Natural killer cell (primary cell): ENCODE measurements at places on chromosomes 4 and X.

- DNase-seq: no peak
Measured at GRCh38 chr4:146275370-146275769, 61.0 kb downstream of the REELD1 start.

DNA sequence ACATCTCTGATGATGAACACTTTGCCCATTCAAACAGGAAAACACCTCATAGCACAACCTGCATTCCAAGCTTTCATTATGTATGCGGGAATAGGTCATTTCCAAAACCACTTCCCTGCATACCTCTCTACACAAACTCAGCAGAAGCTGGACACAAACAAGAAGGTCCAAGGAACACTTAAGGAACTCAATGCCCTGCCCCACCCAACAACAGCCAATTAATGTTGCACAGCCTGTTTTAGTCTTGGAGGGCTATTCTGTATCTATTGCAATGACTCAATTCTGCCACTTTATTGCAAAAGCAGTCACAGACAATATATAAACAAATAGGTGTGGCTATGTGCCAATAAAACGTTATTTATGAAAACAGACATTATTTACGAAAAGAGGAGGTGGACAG, 16.7 kb downstream of the OPHN1 start:
- no peak for DNase-seq

- no peak for DNase-seq
Measured at GRCh38 chr4:94559351-94559806, 107.6 kb downstream of the PDLIM5 start.

DNA sequence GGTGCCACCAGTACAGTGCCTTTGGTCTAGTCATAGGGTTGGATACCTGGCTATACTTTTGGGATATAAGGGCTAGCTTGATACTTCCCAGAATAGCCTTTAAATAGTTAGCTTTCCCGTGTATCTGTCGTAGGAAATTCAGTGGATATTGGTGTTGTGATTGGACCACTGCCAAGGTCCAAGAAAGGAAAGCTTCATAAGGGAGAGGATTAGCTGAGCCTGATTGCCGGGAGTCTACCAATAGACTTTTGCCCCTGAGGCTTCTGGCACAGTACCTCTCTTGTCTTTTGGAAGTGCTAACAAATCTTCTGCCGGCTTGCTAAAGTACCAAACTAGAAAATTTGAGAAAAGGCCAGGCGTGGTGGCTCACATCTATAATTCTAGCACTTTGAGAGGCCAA, 350.6 kb downstream of the CHIC1 start:
- no peak for DNase-seq

GRCh38 chrX:107197319-107197718, 8.9 kb downstream of the NUP62CL start:
- DNase-seq: no peak

DNA sequence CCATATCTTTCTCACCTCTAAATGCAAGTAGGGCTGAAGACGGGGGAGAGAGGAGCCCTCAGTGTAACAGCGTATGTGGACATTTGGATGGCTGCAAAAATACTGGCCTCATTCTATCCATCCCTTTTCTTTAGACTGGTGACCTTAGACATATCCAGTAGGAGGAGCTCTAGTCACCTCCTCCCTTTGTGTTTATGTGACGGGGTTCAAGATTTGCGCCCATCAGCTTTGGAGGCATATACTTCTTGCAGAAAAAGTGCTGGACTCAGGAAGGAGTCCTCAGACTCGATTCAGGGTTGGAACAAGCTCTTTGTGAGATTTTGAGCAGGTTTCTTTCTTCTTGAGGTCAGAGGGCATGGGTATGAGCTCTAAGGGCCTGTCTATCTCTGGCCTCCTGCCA, 86.2 kb downstream of the MAMLD1 start:
- no peak for DNase-seq

DNA sequence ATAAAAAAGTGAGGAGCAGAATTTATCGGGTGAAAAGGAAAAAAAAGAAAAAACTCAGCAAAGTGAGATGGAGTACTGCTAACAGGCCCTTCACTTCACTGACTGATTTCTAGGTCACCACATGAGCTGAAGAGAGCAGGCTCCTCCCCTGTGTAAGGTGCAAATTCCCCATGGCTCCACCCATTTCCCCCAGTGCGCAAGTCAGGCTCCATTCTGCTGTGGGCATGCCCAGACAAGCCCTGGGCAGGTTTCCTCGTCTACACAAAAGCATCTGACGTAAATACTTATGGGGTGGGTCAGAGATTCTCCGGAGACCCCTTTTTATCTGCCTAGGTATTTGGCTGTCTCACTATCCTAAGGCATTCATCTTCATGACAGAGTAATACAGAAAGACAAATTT, 157.9 kb downstream of the MAGEB5 start:
- DNase-seq: no peak

DNA sequence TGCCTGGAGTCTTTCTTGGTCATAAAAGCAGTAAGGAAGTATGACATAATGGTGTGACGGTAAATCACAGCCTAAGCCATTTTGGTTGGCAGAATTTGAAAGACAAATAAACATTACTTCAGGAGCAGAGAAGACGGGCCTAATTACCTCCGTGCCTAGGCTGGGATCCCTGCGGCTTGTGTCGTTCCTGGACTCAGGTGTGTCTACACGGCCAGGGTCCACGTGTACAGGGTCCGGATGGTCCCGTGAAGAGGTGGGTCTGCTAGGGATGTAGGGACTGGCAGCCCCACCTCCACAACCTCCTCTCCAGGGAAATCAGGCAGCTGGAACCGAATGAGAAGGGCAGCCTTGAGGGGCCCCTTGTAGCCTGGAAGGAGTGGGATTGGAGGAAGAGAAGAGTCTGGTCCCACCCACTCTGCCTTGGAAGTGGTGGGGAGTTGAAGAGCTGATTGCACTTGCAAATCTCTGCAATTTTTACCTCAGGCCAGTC, 55.4 kb upstream of the PLAC1 start:
- DNase-seq: no peak

GRCh38 chrX:102672856-102673255, 21.6 kb downstream of the GPRASP1 start:
- no peak for DNase-seq

GRCh38 chr4:183552274-183553146, 47.7 kb downstream of the ING2 start:
- no peak for DNase-seq

DNA sequence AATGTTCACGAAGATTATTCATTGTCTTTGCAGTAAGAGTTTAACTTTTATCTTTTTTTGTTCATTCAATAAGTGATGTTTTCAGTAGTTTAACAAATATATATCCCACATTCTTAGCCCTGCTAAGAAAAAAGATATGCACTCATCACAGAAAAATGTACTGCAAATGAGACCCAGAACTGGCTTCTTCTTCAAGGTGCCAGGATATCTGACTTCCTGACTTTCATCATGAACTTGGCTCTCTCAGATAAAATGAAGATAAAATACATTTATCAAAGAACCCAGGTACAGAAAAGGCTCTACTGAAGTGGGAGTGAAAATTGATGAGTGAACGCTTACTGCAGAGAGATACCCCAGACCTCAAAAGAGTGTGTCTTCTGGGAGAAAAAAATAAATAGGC, 177.8 kb upstream of the DKK2 start:
- no peak for DNase-seq

DNA sequence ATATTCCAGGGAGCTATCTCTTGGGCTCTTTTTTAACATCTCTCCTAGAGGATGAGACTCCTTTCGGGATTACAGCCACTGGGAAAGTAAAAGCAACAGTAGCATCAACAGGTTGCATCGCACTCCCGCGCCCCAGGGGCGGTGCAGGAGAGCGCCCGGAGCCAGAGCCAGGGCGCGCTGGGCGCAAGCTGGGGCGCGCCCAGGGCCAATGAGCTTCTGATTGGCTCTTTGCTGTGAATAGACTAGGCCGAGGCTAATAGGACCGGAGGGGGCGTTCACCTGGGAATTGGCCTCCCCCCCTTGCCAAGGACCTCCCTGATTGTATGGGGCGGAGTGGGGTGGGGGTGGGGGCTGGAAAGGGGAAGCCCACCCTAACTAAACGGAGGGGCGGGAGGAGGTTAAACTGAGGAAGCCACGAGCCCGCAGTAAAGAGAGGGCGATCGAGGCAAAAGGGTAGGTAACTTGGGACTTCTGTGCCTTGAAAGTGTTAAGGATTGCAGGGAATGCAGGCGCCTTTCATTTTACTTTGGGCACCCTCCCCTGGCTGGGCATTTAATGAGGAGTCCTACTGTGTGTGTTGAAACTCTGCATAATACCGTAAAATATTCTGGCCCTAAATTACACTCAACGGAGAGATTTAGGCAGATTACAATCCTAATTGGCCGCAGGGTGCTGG, 1.1 kb upstream of the ATOH1 start:
- no peak for DNase-seq

GRCh38 chrX:75638332-75638731, 115.5 kb upstream of the ZDHHC15 start:
- DNase-seq: no peak

DNA sequence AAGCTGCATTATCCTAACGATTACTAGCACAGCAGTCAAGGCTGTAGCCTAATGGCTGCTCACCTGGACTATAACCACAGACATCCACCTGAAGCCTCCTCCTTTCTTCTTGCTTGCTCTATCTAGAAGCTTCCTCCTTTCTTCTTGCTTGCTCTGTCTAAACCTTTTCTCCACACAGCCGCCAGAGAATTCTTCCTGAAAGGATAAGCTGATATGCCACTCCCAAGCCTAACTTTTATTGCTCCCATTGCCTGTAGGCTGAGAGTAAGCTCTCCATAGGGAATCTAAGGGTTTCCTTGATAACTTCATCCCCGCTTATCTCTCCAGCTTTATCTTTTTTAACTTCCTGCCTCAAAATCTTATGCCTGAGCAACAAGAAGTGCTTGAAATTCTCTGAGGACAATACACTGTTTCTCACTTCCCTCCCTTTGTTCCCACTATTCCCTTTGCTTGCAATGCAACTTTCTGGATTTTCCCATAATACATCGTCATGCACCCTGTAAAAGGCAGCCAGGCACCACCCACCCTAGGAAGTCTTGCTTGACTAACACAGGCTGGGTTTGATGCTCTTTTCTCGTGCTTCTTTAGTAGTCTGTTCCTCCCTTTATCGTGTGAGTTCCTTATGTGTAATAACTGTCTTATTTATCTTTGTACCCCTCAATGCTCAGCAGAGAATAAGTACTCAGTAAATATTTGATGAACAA, 1.4 kb upstream of the LRIT3 start:
- DNase-seq: no peak

GRCh38 chrX:149003863-149004660, 501.0 kb downstream of the IDS start:
- no peak for DNase-seq

GRCh38 chr4:5019274-5019673, at the start of gene CYTL1:
Gene CYTL1 (minus strand): TSS chr4:5019458. CDS start chr4:5019445, 13 bp downstream.
- no peak for DNase-seq

DNA sequence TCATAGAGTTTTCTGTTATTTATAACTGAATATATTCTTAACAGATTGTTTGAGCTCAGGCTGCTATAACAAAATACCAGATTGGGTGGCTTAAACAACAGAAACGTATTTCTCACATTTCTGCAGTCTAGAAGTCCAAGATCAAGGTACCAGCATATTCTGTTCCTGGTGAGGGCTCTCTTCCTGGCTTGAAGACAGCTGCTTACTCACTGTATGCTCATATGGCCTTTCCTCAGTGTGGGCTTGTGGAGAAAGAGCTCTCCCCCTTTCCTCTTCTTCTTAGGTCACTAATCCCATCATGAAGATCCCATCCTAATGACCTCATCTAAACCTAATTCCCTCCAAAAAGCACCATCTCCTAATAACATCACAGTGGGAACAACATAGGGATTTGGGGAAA, 117.8 kb downstream of the RASGEF1B start:
- DNase-seq: no peak

- peak; percentile 37 for DNase-seq
Measured at GRCh38 chrX:107827030-107827831, 1.6 kb downstream of the MID2 start.

DNA sequence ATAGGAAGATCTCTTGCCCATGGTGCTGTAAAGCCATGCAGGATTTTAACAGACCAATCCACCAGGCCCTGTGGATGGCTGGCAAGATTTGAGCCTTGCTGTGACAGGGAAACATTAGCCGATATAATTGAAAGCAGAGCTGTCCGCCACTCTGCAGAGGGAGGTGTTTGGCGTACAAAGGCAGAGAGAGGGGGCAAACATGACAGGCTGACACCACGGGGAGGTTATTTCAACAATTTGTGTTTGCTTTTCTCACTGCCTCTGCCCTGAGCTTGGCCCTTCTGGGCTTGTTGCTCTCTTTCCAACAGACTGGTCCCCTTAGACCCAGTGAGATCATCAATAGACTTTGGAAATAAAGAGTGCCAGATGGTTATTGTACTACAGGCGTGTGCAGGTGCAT, 59.4 kb downstream of the CLNK start:
- no peak for DNase-seq

- no peak for DNase-seq
Measured at GRCh38 chrX:28966331-28966730, 379.1 kb downstream of the IL1RAPL1 start.

- DNase-seq: peak; percentile 69
Measured at GRCh38 chrX:111100191-111100590, 4.2 kb downstream of the PAK3 start.

GRCh38 chrX:46918434-46918833, 6.2 kb downstream of the JADE3 start:
- no peak for DNase-seq

DNA sequence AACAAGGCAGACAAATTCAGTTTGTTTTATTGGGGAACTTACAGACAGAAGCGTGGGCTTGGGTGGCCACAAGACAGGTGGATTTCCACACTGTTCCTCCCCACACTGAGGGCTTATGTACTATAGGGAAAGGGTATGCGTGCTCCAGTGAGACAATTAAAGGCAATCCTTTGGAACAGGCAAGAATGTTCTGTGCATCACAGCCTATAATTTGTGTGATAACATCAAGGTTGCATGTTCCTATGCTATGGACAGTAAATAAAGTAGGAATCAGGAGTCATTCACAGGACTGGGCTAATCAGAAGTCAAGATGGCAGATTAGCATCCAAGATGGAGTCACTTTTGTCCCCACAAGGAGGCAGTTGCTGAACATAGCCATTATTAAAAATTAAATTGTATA, 84.6 kb upstream of the TRIM2 start:
- DNase-seq: no peak

DNA sequence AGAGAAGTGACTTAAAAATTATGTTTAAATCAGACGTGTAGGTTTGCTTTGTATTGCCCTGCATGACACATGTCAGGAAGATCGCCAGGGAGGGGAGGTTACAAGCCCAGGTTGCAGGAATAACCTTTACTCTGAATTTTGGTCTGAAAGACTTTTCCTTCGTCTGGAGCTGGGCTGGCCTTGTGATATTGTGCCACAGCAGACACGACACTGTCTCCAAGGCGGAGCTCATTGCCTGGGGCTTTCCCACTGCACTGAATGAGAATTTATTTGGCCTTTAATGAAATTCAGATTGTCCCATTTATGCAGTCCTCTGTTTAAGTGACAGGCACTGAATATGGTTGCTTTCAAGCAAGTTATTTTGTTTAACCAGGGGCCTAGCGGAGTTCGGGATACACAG, 45.1 kb downstream of the RHOH start:
- DNase-seq: peak; percentile 81

- DNase-seq: peak; percentile 5
Measured at GRCh38 chr4:107692202-107692601, 27.8 kb downstream of the PAPSS1 start.

GRCh38 chrX:34886011-34886410, 56.6 kb upstream of the FAM47B start:
- DNase-seq: no peak
